ENCODE measurements at places on chromosomes 16 and 17.

GRCh38 chr17:35167046-35167445 lies 19.4 kb downstream of the UNC45B start:
- DNase-seq = no peak

- no peak for DNase-seq
These were observed 14.4 kb upstream of the BAHCC1 start for GRCh38 chr17:81380666-81381518.

DNA sequence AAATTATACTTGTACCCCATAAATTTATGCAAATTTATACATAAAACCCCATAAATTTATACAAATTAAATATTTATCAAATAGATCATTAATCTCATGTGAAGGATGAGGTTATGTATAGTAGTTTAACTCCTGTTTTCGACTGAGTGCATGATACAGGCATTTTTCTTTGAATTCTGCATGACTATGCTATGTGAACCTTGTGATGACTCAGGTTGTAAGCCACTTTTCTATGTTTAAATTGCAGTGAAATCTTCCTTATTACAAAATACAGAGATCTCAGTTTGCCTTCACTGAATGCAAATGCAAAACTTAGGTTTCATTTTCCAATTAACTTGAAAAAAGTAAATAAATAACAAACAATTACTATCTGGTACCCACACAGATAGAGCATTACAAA lies 843.7 kb downstream of the CDH11 start:
- no peak for DNase-seq

- DNase-seq = no peak
These were observed 1.1 kb upstream of the HAPSTR1 start for GRCh38 chr16:9090101-9090959.

- no peak for DNase-seq
These were observed 722 bp upstream of the TIMP2 start for GRCh38 chr17:78925662-78926555.

GRCh38 chr17:75542229-75542628 lies 16.7 kb downstream of the LLGL2 start:
- DNase-seq = no peak

- DNase-seq = no peak
These were observed 53.4 kb downstream of the MEOX1 start for GRCh38 chr17:43608313-43608712.

GRCh38 chr17:21190078-21190477 lies 23.9 kb downstream of the TMEM11 start:
- DNase-seq = no peak

DNA sequence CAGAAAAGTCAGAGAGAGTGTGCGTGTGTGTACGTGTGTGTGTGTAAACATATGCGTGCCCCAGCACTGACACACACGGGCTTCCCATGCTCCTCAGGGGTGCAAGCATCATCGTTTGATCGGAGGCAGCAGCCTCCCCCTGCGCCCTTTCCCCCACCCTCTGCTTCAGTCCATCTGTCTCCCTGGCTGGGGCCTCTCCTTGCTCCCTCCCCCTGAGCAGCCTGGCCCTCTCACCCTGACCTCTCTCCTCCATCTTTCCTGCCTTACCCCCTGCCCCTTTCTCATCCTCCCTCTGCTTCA lies 4.4 kb downstream of the STX1B start:
- DNase-seq = no peak

DNA sequence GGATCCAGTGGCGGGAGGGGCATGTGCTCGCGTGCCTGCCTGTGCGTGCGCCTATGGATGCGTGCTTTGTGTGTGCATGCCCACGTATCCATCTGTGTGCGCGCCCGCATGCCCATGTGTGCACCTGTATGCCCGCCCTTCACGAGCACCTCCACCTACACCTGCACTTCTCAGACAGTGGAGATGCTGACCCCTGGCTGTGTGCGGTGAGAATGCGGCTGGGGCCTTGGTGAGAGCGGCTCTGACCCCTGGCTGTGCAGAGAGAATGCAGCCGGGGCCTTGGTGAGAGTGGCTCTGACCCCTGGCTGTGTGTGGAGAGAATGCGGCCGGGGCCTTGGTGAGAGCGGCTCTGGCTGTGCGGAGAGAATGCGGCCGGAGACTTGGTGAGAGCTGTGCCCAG lies 33.9 kb downstream of the AXIN1 start:
- DNase-seq = no peak

DNA sequence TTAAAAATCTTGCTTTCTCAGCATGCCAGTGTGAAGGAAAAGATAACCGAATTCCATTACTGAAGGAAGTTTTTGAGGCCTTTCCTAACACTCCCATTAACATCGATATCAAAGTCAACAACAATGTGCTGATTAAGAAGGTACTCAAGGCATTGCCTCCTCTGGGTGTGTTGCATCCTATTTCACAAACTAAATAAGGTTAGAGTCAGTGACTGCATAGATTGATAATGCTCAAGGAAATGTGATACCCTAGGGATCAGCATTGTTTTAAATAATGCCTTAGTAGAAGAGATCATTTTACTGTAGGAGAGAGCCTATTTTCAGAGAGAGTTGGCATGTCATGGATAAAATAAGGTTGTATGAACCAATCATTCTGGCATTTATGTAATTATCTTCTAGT lies 36.8 kb downstream of the GDPD1 start:
- DNase-seq = no peak

- no peak for DNase-seq
These were observed 9.6 kb downstream of the PIK3R6 start for GRCh38 chr17:8857919-8858318.

DNA sequence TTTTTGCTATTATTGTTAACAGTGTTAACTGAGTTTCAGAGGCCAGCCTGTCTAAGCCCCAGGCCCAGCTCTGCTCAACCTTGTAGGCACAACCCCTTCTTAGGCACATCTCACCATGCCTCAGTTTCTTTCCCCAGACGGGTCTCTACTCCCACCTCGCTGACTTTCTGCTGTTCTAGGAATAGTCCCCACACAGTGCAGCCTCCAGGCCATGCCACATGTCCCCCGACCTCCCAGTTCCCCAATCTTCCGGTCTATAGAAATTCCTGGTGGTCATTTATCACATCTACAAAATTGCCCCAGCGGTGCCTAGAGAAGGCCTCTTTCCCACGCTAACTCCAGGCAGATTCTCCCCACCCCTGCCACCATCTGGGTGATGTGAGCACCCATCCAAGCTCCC lies 34.8 kb downstream of the ADGRG5 start:
- no peak for DNase-seq

DNA sequence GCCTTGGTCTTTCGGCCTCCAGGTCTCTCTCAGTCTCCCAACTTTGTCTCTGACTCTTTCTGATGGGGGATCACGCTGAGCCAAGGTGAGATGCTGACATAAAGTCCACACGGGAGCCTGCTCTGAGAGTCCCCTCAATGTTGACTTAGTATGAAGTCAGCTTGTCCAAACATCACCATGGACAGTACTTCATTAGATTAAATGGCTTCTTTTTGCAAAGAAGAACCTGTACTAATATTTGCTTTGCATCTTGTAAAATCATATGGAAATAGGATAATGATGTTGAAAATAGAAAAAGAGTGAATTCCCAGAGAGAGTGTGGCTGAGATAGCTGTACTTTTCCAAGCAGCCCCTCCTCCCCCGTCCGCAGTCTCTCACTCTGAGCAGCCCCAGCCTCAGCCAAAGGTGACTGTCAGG lies 56.7 kb upstream of the SIAH1 start:
- no peak for DNase-seq

DNA sequence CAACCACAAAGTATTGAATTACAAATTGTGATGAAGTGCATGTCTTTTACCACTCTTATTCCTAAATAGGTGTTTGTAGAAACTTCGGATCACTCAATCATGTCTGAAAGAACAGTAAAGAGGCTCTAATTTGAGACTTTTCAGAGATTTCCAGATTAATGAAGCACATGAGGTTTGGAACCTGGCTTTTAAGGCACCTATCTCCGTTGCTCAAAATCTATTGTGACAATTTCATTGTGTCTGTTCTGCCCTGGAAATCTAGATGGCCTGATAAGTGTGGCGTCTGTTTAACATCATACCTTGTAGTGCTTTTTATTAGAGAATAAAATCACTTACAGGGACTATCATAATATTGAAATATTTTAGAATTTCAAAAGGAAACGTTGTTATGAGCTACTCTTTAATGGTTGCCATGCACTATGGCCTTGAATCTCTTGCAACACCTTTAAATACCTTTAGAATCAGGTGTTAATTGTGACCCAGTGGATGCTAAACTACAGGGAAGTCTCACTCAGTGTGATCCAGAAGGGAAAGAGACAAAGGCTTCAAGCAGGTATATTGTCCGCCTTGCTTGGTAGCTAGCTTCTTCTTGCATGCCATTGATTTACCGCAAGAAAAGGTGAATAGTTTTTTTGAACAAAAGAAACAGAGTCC lies 210.3 kb downstream of the CNTNAP4 start:
- DNase-seq = no peak

- DNase-seq = no peak
These were observed 27.8 kb downstream of the SOCS7 start for GRCh38 chr17:38379448-38379847.

DNA sequence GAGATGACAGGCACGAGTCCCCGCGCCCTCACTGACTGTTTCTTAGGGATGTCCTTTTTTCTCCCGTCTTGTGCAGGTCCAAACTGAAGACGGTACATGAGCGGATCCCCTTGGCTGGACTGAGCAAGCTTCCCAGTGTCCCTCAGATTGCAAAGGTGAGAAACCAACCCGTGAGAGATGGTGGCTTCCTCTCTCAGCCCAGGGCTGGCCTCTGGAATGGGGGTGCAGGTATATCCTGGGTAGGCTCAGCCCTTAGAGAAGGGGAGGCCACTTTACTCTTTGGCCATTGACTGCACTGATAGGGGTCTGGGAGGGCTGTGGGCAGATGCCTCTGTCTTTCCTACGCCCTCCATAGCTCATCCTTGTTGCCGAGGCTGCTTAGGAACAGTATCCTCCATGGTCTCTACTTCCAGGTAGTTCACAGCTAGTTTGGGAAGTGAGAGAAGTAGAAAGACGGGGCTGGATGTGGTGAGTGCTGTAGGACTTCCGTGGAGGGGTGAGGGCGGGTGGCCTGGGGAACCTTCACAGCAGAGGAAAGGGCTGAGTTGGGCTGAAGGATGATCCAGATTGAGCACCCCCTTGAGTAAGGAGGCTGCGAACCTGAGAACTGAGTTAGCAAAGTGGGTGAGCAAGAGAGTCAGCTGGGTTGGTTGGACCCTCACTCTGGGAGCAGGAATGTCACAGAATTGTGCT lies 83.0 kb downstream of the OR1D5 start:
- no peak for DNase-seq

DNA sequence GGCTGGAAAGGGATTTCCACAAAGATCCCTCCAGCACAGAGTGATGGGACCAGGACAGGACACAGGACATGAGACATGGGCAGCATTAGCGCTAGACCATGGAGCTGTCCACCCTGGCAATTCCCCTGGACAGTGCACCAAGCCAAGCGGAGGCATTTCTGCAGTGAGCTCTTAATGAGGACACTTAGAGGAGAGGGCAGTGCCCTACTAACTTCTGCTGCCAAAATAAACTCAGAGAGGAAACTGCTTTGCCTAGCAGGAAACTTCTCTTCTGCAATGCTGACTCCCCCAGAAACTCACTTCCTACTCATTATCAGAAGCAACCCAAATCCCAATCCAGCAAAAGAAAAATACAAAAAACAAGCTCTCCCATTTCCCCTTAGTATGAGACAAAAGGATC lies 119.2 kb downstream of the HS3ST2 start:
- no peak for DNase-seq

DNA sequence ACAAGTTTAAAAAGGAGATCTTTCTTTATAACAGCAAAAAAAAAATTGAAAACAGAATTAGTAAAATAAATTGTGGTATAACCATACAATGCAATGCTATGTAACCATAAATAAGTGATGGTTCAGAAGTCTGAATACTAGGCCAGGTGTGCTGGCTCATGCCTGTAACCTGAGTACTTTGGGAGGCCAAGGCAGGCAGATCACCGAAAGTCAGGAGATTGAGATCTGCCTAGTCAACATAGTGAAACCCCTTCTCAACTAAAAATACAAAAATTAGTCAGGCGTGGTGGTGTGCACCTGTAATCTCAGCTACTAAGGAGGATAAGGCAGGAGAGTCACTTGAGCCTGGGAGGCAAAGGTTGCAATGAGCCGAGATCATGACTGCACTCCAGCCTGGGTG lies 34.6 kb downstream of the CCT6B start:
- no peak for DNase-seq

DNA sequence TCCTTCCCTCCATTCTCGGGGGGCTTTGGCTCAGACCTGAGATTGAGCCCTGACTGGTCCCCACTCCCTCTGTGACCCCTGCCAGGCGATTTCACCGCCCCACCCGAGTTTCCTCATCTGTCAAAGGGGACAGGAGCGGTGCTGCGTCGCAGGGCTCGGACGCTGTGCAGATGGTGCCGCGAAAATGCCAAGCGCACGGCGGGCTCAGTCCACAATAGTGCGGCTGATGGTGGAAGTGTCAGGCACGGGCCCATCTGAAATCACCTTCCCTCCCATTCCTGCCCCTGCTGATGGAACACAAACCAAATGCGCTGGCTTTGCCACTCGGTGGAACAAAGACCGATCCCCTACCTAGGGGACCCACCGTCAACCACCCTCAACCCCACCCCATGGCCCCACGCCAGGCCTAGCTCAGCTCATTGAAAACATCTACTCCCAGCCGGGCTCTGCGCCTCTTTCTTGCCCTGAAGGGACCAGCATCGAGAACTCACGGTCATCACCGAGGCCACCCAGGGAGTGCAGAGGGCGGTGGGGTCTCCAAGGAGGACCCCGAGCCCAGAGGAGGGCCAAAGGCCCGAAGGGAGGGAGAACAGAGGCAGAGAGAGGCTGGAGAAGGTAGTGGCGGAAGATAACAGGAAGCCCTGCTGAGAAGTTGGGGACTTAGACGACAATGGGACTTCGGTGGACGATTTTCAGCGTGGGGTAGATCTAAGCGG lies 1.4 kb downstream of the CARHSP1 start:
- DNase-seq = no peak

DNA sequence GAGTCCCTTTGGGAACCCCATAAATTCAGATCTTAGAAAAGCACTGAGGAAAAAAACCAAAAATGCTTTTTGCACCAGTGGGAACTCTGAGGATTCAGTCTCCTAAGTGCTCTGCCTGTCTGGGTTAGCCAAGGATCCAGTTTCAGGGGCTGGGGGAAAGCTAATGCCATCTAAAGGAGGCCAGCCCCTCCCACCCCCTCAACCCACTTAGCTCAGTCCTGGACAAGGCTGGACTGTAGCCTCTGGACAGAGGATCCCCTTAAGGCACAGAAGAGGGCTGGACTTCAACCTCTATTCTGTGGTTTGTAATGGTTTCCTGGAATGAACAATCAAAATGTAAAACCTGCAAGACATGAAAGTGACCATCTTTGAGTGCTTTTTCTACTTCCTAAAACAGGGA lies 356.1 kb upstream of the ZFHX3 start:
- no peak for DNase-seq

- no peak for DNase-seq
These were observed 73.9 kb downstream of the RPH3AL start for GRCh38 chr17:278676-279059.

GRCh38 chr17:65670667-65671371 lies 109.4 kb upstream of the AXIN2 start:
- DNase-seq = no peak

DNA sequence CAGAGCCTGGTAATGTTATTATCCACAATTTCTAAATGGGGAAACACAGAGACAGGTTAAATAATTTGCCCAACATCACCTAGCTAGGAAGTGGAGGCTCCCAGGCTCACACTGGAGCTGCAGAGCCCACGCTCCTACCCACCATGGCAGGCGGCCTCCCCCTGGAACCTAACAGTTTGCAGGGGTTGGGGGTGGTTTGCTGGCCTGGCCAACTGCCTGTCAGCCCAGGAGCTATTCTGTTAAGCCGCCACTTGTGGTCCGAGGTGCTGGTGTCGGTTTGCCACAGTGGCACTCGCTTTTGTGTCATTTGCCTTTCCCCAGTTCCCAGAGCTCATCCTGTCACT lies 3.6 kb downstream of the PRCD start:
- no peak for DNase-seq
